ENCODE measurements at places on chromosomes 13 and 19.

- DNase-seq = no peak
These were observed 41.5 kb downstream of the ZNF682 start for GRCh38 chr19:19997656-19998268.

DNA sequence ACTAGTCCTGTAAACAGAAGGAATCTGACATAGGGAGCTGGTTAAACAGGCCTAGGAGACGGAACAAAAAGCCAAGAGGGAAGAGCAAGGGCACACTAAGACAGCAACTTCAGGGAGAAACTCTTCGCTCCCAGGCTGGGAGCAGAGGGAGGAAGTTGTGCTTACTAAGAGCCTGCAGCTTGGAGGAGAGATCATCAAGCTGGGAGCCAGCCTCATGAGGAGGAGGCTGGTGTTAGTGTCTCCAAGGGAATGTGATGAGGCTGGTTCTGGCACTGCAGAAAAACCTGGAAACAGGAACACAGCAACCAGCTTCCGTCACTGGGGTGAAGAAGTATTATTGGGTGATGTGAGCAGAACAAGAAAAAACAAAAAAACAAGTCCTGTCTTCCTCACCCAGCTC, 1027.3 kb downstream of the UQCRFS1 start:
- DNase-seq = no peak

DNA sequence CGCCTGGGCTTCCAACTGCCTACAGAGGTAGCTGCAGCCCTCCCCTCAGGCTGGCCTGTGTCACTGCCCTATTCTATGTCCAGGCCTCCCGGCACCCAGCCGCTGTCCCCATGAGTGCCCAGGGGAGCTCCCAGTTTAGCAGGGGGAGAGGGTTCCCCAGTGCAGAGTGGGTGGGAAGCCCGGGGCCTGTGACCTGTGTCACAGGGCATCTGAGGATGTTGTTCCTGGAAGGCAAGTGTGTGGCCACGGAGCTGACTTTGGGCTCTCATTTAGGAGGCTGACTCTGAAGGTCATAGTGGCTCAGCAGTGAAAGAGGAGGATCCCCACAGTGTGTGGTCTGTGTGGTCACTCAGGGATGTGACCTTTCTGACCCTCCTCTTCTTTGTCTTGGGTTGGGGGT, 25.1 kb downstream of the PPP1R37 start:
- DNase-seq = no peak

- no peak for DNase-seq
These were observed at the start of gene F10 for GRCh38 chr13:113122550-113123225. Gene F10, plus strand, starts transcription at chr13:113122799. Its CDS starts 57 bp downstream, at chr13:113122856.

- DNase-seq = no peak
These were observed 396.9 kb downstream of the DLEU7 start for GRCh38 chr13:50446611-50447010.
